ENCODE measurements at places on chromosomes 5 and 9.

- no peak for DNase-seq
Measured at GRCh38 chr5:67267512-67268216, 71.1 kb upstream of the CD180 start.

- DNase-seq = no peak
Measured at GRCh38 chr9:128505414-128505765, 871 bp downstream of the GLE1 start.

- DNase-seq = no peak
Measured at GRCh38 chr5:5460311-5460710, 37.8 kb downstream of the ICE1 start.

DNA sequence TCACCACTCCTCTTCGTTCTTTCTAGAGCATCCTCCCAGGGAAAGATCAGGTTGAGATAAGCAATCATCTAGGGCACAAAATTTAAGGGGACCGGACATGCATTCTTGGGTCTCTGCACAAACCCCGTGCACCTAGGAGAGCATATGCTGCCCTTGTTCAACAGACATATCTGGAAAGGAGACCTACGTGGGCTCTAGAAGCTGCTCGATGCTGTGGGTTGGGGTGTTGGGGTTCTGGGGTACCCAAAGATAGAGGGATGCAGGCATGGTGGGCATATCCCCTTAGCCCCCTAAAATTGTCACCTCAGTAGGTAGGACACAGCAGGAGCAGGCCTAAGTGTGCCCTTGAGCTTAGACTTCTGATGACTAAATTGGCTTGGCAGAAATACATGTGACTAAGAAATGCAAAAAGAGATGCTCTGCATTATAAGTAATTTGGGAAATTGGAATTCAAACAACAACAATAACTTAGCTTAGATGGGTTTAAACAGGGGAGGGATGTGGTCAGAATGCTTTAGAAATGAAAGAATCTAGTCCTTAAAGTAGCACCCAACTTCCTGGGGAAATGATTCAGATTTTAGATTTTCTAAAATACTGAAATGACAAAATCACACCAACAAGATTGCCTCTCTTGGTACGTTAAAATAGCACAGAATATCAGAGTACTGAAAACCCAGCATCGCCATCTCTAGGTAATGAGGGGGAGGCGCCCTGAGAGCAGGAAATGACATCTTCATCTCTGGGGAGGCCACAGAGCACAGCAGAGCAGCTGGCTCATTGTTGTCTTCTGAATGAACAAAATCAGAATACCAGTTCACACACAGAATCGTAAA is 172.3 kb downstream of the GNA14 start:
- DNase-seq = peak; percentile 23

GRCh38 chr9:116156621-116157314 is 3.2 kb downstream of the PAPPA start:
- DNase-seq = peak; percentile 88

GRCh38 chr9:27042476-27042875 is 37.0 kb upstream of the LRRC19 start:
- no peak for DNase-seq

- no peak for DNase-seq
Measured at GRCh38 chr5:40570408-40571129, 109.1 kb upstream of the PTGER4 start.

DNA sequence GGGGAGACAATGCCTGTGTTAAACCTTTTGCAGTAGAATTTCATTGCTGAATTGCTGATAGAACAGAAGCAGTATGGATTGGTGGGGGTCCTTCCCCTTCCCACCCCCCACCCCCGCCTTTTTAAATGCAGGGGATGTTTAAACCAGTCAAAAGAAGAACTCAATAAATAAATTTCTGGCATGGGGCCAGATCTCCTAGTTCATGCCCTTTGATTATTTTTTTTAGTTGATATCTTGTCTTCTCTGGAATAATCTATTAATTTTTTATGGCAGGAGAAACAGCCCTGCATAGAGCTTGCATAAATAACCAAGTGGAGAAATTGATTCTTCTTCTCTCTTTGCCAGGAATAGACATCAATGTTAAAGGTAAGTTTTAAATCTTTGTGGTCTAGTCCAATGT is 72.8 kb downstream of the SLF1 start:
- DNase-seq = no peak

DNA sequence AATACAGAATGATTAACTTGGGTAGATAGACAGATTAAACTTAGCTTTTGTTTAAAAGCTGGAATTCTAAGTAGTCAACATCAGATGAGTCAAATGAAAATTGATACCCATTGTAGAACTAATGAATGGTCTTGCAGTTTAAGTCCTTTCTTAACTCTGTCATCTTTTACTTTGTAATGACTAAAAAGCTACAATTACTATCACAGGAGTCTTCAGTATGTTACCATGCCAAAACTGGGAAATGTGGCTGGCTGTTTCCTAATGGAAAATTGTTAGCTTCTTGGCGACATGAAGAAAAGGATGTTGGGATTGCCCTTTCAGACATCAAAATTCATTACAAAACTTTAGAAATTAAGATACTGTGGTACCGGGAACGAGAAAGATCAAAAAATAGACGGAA is 20.2 kb upstream of the ANXA1 start:
- no peak for DNase-seq

- DNase-seq = no peak
Measured at GRCh38 chr5:132298298-132299212, 4.4 kb downstream of the SLC22A4 start.

DNA sequence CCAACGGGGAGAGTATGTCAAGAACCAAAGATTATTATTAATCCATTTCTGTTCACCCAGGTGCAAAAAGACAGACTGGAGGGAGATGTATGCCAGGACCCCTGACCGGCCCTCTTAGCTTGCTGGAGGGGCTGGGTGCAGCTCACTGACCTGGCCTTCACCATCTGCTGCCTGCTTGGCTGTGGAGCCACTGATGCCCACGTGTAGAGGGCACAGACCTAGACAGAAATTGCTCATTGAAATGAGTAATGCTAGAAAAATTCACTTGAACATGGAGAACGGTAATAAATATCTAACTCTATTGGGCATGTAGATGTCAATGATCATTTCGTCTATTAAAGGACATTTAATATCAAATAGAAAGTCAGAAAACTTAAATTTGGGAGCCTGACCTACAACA is 58.8 kb upstream of the ERCC6L2 start:
- no peak for DNase-seq

- DNase-seq = no peak
Measured at GRCh38 chr5:134603059-134603458, 29.6 kb downstream of the SAR1B start.

DNA sequence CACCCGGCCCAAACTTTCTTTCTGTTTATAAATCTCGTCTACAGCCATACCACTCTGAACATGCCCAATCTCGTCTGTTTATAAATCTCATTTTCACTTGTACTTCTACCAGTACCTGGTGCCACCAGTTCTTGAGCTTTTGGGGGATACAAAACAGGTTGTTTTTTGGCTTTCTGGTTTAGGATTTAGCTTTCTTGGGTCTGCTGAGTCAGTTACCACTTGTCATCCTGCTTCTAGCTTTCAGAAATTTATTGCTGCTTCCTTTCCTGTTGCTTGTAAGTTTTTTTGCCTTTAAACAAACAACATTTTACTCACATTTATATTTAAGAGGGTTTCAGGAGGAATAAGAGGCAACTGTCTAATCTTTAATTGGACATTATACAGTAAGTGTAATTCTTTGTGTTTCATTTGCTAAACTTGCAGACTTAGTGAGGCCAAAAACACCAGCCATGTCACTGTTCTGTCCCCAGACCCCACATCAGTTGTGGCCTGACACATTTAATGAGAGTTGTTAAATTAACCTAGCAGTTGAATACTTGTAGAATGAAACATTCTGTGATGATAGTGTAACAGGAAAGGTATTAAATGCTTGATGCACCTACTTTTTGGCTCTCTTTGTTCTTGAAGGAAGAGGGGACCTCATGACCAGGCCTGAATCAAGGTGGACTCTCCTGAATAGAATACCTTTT is 11.8 kb downstream of the NDFIP1 start:
- DNase-seq = no peak

GRCh38 chr5:104763216-104763615 is 1200.6 kb upstream of the NUDT12 start:
- DNase-seq = no peak

DNA sequence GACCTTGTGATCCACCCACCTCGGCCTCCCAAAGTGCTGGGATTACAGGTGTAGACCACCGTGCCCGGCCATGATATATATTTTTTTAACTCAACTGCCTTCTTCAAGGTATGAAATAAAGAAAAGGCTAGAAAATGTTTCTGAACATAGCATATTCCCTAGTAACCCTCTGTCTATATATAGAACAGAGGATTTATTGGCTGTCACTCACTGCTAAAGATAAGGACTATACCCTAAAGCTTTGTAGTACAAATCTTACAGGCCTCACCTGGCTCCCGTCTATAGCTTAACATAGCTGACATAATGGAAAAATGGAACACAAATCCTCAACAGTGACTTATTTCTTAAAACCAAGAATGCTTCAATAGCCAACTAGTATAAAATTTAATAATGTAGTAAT is 14.2 kb downstream of the SGTB start:
- no peak for DNase-seq

- no peak for DNase-seq
Measured at GRCh38 chr5:53373451-53374158, 106.8 kb upstream of the FST start.

DNA sequence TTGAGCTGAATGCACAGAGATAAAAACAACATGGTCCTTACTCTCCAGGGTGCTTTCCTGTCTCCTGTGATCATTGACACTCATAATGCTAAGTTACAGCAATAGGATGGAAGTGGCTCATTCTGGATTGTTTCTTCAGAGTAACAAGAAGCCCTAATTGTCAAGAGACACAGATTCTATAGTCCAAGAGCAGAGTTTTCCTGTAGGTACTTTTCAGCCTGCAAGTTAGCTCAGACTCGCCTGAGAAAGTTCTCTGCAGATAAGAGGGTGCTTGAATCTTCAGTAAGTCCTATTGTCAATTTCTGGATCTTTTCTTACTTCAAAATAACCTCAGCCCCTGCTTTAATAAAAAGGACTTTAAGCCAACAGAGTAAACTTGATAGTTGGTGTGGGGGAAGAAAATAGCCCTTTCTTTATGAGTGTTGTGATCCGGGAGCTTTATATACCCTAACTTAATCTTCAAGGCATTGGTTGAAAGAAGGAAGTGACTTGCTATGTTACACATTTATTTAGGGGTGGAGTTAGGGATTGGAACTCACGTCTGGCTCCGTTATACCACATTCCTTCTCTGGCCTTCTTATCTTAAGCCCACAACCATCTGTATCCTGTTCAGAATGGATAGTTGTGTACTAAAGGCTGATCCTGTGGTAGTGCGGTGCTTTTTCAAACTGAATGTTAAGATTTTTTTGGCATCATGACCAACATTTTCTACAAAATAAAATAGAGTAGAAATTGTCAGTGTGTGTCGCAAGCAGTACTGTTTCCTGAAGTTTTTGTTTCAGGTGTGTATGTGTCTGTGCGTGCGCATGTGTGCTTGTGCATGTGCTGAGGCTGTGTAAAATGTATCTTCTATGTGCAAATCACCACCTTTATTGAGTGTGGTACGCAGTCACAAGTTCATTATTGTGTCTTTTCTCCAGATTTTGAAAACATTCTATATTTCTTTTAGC is 173.9 kb downstream of the WDR70 start:
- no peak for DNase-seq

DNA sequence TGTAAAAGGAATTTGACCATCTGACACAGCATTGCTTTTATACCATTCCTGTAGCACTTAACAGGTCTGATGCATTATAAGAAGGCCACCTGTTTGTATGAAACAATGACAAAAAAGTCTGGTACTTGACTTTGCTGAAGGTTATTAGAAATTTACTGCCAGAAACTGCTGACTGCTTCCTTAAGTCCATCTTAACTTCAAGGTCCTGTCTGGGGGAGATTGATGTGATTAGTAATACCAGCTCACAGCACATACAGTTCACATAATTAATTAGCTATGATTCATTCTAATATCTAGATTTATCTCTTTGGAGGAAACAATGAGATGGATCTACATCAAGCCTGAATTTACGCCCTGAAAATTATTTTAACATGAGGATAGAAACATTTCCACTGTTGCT is 49.6 kb upstream of the TEK start:
- DNase-seq = no peak

DNA sequence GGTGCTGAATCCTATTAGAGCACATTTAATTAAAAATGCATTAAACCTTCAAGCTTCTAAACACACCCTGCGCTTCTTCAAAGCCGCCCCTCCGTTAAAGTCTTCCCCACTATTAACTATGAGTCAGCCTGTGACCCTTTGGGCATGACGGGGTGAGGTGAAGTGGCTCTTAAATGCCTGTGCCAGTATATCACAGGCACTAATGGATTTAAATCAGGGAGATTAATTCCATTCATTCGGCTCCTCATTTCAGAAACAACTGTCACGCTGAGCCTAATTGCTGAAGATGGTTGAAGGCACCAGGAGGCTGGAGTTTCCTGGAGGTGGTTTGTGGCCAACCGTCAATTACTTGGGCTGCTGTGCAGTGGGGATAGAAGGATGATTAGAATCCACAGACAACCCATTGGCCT is 192.6 kb upstream of the MSX2 start:
- DNase-seq = no peak

DNA sequence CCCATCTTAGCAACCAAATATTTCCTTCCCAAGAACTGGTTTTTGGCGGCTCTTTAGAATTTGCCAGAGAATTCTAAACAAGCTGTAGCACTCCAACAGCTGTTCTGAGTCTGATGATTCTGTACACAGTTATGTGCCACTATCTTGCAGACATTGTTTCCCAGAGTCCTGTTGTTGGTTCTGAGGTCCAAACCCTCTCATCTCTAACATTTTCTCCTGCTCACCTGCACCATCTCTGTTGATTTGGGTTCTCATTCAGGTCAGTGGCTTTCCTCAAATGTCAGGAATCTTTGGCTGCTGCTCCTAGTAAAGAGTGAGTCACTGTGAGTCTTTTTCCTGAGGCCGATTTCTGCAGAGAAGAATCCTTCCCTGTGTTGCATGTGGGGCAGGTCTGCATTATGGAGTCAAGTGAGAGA is 50.0 kb downstream of the CAMSAP1 start:
- DNase-seq = no peak

DNA sequence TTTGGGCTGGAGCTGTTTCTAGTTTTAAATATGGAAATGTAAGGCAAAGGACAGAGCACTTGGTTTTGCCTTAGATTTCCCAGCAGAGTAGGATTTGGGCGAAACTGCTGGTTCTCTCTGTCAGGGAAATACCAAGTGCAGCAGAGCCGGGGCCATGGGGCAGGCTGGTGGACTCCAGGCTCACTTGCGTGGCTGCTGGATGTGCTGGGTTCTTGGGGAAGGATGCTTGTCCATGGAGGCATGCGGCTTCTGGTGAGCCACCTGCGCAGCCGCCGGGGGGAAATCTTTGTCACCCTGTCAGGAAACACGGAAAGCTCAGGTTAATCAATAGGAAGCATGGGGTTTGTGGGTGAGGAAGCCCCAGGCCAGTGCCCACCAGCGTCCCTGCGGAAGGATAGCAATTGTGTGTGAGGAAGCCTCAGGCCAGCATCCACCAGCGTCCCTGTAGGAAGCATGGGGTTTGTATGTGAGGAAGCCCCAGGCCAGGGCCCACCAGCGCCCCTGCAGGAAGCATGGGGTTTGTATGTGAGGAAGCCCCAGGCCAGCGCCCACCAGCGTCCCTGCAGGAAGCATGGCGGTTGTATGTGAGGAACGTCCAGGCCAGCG is 80.1 kb downstream of the DAP start:
- DNase-seq = no peak

- no peak for DNase-seq
Measured at GRCh38 chr5:172623313-172623980, 17.6 kb upstream of the NEURL1B start.

GRCh38 chr5:16681876-16682275 is 65.1 kb upstream of the RETREG1 start:
- no peak for DNase-seq

- no peak for DNase-seq
Measured at GRCh38 chr5:121175986-121176385, 675.7 kb upstream of the FTMT start.

Measured in NCI-H345 (cell line).